Natural killer cell treated with Interleukin-12 subunit alpha and Interleukin-12 subunit beta and Interleukin-15 and Interleukin-18, amount 100 ng/mL, for 72 hours (primary cell): ENCODE measurements at places on chromosomes 5 and 9. TPM values are rescaled to one million over a fixed set of nuclear protein-coding genes. Genes with fewer than 3 reads are reported as not detected.

- H3K4me1 ChIP-seq, result no peaks in the 10 kb centered on the region
- DNase-seq, result no peak
- peaks cover 7% of the 10 kb centered on the region for H3K27me3 ChIP-seq
- no peak overlapping the region for H3K4me3 ChIP-seq
- H3K27ac ChIP-seq, result no peak overlapping the region
- H3K36me3 ChIP-seq, result no peaks in the 10 kb centered on the region
Measured at GRCh38 chr5:160324886-160325285, 12.5 kb upstream of the CCNJL start.

DNA sequence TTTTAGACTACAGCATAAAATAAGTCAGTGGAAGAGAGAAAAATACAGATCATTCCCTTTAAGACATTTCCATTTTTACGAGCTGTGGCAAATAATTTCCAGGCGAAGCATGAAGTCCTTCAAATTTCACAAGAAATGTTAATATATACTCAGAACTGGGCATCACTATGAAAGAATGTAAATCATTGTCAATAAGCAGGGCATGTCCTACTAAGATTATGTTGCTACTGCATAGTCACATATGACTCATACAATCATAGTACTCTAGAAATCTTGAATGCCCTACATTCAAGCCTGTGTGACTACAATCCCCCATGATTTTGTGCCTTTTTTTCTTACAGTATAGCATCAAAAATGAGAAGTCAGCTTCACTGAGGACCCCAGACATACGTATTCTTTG lies 485.2 kb upstream of the FTMT start:
- no peak overlapping the region for H3K27ac ChIP-seq
- no peak for DNase-seq
- H3K27me3 ChIP-seq, result no peaks in the 10 kb centered on the region
- H3K36me3 ChIP-seq, result no peaks in the 10 kb centered on the region
- H3K4me3 ChIP-seq, result no peak overlapping the region

DNA sequence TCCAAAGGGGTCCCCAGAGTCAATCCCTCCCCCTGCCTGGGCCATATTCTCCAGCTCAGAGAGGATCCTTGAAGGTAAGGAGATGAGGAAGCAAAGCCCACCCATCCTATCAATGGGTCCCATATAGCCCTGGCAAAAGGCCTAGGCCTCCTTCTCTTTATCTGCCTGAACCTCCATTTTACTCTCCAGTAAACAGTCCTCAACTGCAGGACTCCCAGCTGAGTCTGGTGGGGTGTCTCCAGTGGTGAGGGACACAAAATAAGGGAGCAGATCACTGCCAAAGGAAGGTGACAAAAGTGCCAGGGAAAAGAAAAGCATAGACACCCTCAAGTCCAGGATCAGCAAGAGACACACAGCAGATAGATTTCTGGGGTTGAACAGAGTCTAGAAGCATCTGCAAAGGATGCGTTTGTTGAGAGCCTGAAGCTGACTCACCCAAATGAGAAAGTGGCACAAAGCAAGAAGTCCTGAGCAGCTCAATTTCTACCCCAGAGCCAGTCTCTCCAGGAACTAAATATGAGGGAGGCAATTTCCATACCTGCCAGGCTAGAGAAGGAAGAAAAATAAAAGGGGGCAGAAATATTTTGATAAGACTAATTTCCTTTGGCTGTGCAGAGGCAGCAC lies 2.7 kb upstream of the EBF1 start:
- no peak overlapping the region for H3K4me3 ChIP-seq
- peaks cover 69% of the 10 kb centered on the region for H3K27me3 ChIP-seq
- peaks cover 46% of the 10 kb centered on the region for H3K4me1 ChIP-seq
- no peak overlapping the region for H3K27ac ChIP-seq

GRCh38 chr9:33375238-33375840 lies 27.0 kb downstream of the AQP7 start:
- no peak overlapping the region for H3K27ac ChIP-seq
- no peak for DNase-seq
- H3K4me3 ChIP-seq, result no peak overlapping the region
- no peaks in the 10 kb centered on the region for H3K36me3 ChIP-seq

The PCDHGC3 gene
- 1.8 TPM for total RNA-seq

The PCDHB14 gene
- not detected for total RNA-seq
